Stimulated activated CD4-positive, alpha-beta T cell treated with anti-CD3 and anti-CD28 coated beads, Interleukin-1b, Interleukin-23, amount 100 ng/mL, for 48 hours (primary cell): ENCODE measurements at places on chromosomes 16 and 17.

DNA sequence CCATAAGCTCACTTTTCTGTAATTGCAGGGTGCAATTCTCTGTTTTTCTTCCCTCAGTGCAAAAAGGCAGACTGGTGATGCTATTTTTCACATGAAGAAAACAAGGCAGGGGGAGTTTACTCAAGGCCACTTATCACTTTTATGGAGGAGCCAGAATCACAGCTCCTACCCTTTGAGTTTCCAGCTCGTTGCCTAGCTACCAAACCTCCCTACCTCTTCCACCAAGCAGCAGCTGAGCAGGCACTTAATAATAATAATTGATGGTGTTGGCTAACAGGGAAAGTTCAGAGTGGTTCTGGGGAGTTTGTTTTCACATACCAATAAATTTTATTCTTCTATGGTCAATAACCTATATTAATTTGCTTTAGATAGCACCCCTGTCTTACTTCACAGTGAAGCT, 31.9 kb upstream of the MPHOSPH6 start:
- DNase-seq, result no peak

DNA sequence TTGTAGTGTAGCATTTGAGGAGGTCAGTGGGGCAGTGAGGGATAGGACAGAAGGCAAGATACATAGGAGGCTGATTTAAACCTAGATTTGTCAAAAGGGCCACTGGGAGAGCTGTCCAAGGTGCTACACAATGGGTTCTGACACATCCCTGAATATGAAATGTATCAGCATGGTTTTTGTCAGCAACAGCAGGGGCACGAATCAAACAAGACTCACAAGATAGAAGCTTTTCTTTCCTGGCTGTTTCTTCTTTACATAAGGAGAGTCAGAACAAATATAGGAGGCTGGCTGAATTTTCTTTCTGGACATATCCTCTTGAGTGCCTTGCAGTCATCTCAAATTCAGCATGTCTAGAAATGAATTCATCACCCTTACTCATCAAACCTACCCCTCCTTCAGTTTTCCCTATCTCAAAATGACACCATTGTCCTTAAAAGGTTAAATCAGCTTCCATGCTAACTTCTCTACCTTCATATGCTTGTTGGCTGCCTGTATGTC, 130.5 kb downstream of the NPIPB5 start:
- DNase-seq, result no peak

GRCh38 chr17:62855156-62855555, 47.0 kb upstream of the MARCHF10 start:
- no peak for DNase-seq

GRCh38 chr17:3792481-3792880, 8.5 kb downstream of the ITGAE start:
- no peak for DNase-seq

DNA sequence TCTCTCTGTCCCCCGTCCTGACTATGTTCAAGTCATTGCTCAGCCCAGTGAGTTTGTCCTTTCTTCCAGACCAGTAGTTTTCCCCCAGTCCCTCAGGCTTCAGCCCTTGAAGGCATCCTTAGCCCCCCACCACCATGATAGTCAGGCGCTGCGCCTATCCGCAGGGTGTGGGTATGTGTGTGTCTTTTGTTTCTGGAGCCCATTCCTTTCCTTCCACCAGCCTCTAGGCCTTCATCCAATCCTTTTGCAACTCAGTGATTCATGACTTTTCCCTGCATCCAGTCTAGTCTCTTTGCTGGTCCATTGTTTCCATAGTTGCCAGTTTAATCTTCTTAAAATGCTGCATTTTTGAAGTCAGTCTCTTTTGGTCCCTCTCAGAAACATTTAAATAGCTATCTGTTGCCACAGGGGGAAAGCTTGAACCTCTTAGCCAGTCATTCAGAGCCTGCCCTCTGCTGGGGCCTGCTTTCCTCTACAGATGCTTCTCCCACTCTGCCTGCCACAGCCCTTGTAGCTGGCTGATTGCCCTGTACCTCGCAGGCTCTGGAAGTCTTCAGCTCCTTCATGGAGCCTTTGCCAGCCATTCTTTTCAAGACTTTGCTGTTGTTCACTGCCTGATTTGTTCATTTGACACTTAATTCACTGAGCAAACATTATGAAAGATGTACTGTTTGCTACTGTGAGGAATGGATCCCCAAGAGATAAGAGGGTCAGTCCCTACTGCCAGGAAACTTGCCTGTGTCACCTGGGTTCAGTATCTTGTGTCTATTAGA, 55.9 kb upstream of the ADCY7 start:
- DNase-seq, result peak; percentile 67

GRCh38 chr17:10797476-10798328, 6.2 kb downstream of the TMEM238L start:
- no peak for DNase-seq
